ENCODE measurements at places on chromosomes 12 and 14.

- no peak for DNase-seq
These were observed 13.9 kb downstream of the PNMA1 start for GRCh38 chr14:73700325-73700724.

DNA sequence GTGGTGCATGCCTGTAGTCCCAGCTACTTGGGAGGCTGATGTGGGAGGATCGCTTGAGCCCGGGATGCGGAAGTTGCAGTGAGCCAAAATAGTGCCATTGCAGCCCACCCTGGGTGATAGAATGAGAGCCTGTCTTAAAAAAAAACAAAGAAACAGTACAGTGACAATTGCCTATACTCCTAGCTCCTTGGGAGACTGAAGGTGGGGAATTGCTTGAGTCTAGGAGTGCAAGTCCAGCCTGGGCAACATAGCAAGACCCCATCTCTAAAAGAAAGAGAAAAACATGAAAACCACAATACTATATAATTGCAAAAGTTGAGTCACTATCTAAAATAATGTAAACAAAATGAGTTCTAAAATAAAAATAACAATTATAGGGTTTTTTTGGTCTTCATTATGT is 20.0 kb downstream of the KLC1 start:
- no peak for DNase-seq

GRCh38 chr14:74979442-74980397 is 23.0 kb upstream of the EIF2B2 start:
- DNase-seq, result peak; percentile 94

DNA sequence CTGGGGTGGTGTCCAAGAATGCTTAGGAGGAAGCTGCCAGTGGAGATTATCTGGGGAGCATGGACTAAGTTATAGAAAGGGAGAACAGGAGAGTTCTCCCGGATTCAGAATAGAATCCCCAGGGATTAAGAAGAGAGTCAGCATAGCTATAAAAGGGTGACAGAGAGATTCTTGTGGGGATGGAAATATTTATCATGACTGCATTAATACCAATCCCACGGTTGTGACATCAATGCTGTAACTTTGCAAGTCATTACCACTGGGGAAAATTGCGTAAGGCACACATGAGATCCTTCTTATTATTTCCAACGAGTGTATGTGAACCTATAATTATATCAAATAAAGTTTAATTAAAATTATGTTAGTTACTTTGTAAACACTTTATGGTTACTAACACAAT is 447.9 kb upstream of the TMEM132C start:
- no peak for DNase-seq

DNA sequence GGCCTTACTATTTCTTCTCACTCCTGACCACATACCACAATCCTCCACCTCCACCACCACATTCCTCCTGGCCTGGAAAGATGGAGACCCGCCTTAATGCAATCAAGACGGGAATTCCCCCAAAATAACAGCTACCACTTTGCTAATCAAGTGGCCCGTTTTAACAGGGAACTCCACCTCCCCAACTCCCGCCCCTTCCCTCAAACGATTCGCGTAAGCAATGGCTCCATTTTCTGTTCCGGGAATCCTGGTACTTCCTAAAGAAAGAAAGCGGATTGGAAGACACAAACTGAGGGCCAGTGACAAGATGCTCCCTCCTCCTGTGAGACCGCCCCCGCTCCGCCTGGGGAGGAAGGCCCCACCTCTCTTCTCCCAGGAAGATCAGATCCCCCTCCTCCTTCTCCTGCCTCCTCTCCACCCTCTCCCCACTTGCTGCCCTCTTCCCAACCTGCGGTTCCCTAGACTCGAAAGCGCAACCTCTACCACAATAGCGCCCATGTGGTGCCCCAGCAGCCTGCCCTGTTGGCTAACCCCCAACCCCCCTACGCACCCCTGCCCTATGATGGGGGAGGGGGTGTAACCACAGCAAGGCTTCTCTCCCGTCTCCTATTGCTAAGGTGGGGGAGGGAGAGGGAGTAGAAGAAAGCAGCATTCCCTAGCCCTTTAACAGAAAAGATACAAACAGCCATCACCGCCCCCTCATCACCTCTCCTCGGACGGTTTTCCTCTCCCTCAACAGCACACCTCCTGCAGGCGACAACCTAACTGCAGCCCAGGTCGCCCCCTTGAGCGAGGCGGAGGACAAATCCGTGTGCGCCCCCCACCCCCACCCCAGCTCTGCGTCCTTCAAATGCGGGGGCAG is 777 bp downstream of the ARF3 start:
- DNase-seq, result peak; percentile 92

DNA sequence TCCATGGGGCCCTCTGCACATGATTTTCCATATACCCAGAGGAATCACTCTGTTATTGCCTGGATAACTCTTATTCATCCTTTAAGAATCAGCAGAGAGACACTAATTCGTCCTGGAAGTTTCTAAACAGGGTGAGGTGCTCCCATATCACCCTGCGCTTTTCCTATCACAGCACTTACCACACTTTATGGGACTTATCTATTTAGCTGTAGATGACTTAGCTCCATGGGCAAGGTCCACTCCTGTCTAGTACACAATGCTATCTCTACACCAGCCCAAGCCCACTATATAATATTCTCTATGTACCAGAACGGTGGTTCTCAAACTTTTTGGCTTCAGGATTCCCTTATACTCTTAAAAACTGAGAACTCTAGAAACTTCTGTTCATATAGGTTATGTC is 111.7 kb downstream of the EFCAB11 start:
- DNase-seq, result no peak

DNA sequence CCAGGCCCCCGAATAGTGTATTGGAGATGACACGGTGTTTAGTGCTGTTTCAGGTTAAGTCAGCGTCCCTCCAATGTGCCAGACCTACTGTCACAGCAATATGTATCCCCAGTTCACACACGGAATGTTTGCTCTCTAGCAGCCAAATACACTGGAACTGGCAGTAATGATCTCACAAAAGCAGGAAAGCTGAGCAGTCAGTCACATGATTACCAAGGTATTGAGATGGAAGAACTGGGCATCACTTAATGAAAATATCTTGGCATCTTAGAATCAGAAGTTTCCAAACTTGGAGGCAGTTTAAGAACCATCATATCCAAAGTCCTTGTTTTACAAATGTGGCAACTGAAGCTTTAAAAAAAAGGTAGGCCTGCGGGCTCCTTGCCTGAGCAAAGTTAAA is 23.3 kb downstream of the NINJ2 start:
- no peak for DNase-seq

- no peak for DNase-seq
These were observed 181.9 kb downstream of the SLC15A5 start for GRCh38 chr12:16095531-16096110.

DNA sequence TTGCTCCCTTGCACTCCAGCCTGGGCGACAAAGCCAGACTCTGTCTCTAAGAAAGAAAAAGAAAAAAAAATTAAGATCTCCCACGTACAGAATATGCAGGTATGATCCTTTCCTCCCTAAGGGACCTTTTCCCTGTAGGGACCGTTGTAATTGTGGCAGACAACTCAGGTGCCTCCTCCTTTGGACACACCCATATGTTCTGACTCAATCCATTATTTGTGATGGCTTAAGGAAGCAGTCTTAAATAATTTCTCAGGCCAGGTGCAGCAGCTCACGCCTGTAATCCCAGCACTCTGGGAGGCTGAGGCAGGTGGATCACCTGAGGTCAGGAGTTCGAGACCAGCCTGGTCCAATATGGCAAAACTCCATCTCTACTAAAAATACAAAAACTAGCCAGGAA is 53.1 kb downstream of the TMCC3 start:
- DNase-seq, result no peak

DNA sequence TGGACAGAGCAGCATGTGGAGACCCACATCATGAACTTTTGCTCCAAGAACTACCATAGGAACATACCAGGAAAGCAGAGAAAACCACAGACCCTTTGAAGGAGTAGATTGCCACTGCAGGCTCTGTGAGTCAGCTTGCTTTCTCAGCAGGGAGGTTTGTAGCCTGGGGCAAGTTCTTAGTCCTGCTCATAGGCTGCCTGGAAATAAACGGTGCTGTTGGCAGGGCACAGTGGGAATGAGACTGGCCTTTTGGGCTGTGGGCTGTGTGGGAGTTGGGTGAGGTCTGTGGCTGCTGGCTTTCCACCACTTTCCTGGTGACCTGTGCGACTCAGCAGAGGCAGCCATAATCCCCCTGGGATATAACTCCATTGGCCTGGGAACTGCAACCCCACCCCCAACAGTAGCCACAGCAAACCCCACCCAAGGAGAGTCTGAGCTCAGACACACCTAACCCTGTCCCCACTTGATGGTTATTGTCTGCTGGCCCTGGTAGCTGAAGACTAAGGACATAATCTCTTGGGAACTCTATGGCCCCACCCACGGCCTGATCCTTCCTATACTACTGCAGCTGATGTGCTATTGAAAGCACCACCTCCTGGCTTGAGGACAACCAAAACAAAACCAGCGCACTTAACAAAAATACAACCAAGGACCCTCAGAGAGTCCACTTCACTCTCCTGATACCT is 192.1 kb upstream of the GARIN6 start:
- DNase-seq, result peak; percentile 6

GRCh38 chr12:47135578-47135977 is 55.8 kb upstream of the AMIGO2 start:
- no peak for DNase-seq

DNA sequence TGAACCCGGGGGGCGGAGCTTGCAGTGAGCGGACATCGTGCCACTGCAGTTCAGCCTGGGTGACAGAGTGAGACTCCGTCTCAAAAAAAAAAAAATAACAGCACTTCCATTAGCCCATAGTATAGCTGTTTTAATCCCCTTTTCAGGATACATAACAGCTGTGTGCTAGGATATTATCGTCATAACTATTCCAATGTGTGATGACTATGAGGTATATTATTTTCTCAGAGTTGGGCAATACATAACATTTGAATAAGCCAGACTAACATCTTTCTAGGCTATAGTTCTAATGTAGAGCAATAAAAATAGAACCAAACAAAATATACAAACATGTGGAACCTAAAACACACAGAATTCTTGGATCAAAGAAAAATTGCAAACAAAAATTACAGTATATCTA is 57.1 kb downstream of the MARK3 start:
- no peak for DNase-seq

GRCh38 chr12:2231956-2232355 is 179.2 kb downstream of the CACNA1C start:
- DNase-seq, result no peak

GRCh38 chr14:96039633-96040311 is 610 bp downstream of the C14orf132 start:
- DNase-seq, result peak; percentile 14

GRCh38 chr14:88420187-88420586 is 34.7 kb downstream of the SPATA7 start:
- no peak for DNase-seq

- DNase-seq, result peak; percentile 22
These were observed 14.4 kb upstream of the YARS2 start for GRCh38 chr12:32770141-32770540.

- no peak for DNase-seq
These were observed 22.8 kb downstream of the ITPK1 start for GRCh38 chr14:93092606-93093556.

- DNase-seq, result peak; percentile 53
These were observed 73.3 kb upstream of the PLEKHG7 start for GRCh38 chr12:92629349-92630065.

DNA sequence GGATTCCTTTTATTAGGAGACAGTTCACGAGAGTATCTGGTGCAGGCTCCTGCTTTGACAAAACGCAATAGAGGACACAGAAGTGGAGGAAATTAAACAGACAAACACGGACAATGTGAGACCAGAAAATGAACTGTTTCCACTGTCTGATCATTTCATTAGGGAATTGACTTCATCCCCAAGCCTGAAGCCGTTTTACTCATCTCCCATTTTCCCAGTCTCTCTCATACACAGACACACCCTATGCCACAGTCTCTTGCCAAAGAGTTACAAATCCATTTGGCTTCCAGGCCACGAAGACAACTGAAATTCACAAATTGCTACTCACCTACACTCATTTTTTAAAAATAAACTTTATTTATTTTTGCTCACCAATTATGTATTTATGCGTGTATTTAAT is 1087.8 kb upstream of the TMEM132C start:
- DNase-seq, result no peak

- no peak for DNase-seq
These were observed 93.1 kb upstream of the EVL start for GRCh38 chr14:99971941-99972747.

DNA sequence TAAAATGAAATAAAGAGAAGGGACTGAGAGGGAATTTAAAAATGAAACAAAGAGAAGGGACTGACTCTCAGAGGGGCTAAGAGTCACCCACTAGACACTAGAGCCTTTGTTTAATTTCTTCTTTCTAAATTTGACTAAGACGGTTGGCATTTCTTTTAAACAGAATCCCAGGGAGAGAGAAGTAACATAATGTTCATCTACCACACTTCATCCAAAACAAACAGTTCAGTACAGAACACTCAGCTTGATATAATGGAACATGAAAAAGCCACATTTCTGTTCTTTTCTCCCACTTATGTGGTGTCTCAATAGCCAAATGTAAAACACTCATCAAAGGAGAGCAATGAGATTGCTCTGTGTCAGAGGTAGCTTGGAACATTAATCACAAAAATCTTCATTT is 10.1 kb upstream of the NT5DC3 start:
- no peak for DNase-seq

- no peak for DNase-seq
These were observed 10.7 kb upstream of the TCL1B start for GRCh38 chr14:95675486-95675885.

GRCh38 chr14:103521438-103521950 is 1.1 kb downstream of the CKB start:
- DNase-seq, result no peak

DNA sequence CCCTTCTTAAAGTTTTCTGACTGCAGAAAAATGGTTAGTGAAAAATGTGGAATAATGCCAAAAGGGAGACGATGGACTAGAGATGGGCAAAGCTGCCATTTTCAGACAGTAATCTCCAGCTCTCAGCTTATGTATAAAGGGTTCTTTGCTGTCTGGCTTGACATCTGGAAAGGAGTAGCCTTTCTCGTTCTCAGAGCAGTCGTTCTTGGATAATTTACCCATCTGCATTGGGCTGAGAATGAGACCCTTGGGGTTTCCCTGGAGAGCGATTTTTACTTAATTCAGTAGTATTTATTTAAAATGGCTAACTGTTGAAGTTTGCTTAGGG is 1.2 kb downstream of the NUDT4 start:
- DNase-seq, result peak; percentile 24

- no peak for DNase-seq
These were observed 84.9 kb upstream of the TRAF3 start for GRCh38 chr14:102692334-102692733.

GRCh38 chr14:61503167-61503801 is 181.9 kb downstream of the PRKCH start:
- DNase-seq, result no peak
